ENCODE measurements at places on chromosomes 1 and 21.

- no peak for DNase-seq
Measured at GRCh38 chr1:31409946-31410858, 2.8 kb upstream of the SERINC2 start.

DNA sequence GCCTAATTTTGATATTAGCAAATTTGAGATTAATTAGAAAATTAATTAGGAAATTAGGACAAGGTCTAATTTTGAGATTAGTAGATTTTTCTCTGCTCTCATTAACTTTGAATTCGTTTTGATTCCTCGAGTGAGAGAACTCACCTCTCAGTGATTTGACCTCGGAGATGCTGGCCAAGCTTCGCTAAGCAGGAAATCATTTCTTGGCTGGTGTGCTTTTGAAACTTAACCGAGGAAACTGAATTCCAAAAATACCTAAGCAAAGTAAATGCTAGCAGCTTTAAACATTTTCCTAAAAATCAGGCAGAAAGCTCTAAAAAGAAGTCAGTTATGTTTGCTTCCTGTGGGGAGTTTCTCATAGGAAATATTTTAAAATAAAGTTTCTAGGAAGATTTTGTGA lies 34.9 kb downstream of the CDC14A start:
- peak; percentile 14 for DNase-seq

DNA sequence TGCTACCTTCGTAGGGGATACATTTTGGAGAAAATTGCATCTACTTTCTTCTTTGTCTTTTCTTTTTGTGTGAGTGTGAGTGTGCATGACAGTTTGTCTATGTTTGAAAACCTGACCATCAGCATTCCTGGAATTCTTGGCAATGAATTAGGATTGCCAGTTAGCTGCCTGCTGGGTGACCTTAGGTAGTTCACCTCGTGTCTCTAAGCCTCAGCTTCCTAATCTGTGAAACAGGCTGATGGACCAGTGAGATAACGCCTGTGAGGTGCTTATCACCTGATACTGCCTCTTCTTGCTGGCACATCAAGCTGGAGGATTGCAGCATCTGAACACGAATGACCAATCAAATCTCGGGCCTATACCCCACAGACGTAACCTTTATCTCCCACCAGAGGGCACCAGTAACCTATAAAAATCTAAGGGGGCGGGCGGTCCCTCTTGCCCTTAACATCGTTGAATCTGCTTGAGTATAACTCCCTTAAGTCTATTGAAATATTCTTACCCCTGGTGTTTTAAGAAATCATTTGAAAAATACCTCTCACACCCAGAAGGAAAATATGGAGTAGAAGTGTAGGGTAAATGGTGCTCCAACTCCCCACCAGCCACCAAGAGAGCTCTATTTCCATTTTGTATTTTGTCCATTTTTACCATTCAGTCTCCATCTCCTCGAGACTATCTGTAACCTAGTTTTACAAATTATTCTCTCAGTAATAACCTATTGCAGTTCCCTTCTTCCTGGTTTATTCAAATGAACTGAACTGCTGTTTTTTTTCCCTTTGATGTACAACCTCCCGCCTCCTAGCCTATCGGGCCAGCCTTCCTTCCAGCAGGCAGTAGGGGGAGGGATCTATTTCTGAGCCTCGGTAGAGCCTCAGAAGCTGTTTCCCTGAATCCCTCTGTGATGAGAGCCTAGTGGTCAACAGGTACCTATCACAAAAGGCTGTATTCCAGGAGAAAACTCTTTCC lies 49.7 kb downstream of the MDM4 start:
- no peak for DNase-seq

- DNase-seq = no peak
Measured at GRCh38 chr1:119679223-119679622, 31.2 kb upstream of the ZNF697 start.

DNA sequence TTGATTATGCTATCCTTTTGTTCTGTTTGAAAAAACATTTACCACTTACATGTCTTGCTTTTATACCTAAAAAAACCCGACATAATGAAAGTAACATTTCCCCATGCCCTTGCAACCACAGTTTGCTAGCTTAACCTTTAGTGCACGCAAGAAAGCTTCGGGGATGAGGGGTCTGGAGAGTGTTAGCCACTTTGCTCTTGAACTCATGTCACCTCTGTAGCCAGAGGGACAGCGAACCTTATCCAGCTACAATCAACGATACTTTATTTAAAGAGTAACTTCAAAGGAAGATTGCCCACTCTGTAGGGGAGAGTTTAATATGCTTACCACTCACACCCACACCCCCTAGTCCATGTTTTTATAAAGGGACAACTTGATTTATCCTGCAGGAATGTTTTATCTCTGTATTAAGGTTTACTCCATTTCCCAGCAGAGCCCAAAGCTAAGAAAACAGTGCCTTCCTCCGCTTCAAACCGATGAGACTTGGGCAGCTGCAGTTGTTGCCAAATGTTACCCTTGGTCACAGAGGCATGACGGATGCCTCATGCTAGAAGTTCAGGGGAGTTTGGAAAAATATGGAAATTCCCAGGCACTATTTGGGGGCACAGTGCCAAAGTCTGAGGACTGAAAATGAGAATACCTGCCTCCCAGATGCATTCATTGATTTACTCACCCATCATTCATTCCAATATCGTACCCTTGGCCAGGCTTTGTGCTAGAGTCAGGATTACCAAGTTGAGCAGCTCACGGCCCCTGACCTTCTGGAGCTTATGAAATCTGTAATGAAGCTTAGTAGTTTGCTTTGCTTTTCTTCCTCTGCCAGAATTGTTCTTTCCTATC lies 61.4 kb upstream of the VCAM1 start:
- DNase-seq = no peak

- DNase-seq = no peak
Measured at GRCh38 chr1:235411489-235412486, 44.6 kb downstream of the TBCE start.

DNA sequence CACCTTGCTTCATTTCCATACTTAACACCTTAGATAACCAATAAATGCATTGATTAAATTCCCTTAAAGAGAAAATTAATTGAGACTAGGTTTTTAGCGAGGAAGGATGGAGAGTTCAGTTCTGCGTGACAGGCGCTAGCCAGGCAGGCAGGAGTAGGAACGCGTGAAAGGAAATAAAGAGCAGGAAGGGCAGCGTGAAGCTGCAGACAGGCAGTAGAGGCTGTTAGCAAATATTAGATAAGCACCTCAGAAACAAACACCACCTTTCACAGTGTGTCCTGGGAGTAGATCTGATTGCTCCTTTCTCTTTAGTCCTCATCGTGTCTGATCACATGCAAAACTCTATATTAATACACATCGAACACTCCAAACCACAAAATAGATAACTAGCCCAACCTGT lies 282.7 kb upstream of the ADGRL2 start:
- DNase-seq = no peak

- peak; percentile 2 for DNase-seq
Measured at GRCh38 chr1:169676001-169676400, 35.4 kb downstream of the SELL start.

DNA sequence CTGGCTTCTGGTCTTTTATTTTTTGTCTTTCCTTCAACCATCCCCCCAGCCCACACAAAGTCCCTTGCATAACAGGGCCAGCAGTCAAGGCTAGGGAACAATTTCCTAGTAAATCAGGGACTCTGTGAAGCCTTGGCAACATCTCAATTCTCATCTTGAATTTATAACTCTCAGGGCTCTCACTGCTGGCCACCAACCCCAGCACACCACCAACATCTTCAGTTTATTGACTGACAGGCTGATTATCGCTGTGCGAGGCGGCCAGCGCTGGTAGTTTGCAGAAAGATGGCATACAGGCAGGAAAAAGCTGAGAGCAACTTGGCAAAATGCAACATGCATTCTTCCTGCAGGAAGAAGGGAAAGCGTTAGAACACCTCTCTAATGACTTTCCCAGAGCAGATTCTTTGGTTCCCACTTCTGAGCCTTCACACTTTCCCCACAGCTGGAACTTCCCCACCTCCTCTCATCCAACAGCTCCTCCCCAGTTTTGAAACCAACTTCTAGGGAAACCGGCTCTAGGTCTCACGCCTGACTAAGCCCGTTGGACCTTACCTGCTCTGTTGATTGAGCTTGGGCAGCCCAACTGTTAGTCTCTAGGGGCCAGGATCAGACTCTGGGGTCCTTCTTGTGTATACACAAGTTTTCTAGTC lies 26.3 kb upstream of the CSF1 start:
- DNase-seq = no peak

DNA sequence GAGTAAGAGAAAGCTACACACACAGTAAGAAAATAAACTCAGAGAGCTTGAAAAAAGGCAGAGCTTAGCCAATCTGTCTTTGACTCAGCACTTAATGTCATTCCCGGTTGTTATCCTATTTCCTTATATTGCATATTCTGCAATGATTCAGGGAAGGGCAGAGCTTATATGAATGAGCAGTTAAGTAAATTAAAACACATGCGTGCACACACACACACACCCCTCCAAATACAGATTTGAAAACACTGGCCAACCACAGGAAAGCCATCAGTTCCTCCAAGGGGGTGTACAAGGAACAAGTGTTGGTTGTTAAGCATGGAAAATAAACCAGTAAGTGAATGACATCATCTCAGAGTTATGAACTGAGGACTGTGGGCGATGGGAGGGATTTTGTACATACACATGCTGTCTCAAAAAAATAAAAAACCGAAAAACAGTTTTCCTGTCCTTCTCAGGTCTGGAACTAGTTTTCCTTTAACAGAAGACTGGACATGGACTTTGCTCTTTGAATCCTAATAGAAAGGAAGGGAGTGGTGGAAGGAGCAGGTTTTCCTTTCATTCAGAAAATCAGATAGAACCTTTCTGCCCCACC lies 1.0 kb downstream of the IQGAP3 start:
- DNase-seq = peak; percentile 74

DNA sequence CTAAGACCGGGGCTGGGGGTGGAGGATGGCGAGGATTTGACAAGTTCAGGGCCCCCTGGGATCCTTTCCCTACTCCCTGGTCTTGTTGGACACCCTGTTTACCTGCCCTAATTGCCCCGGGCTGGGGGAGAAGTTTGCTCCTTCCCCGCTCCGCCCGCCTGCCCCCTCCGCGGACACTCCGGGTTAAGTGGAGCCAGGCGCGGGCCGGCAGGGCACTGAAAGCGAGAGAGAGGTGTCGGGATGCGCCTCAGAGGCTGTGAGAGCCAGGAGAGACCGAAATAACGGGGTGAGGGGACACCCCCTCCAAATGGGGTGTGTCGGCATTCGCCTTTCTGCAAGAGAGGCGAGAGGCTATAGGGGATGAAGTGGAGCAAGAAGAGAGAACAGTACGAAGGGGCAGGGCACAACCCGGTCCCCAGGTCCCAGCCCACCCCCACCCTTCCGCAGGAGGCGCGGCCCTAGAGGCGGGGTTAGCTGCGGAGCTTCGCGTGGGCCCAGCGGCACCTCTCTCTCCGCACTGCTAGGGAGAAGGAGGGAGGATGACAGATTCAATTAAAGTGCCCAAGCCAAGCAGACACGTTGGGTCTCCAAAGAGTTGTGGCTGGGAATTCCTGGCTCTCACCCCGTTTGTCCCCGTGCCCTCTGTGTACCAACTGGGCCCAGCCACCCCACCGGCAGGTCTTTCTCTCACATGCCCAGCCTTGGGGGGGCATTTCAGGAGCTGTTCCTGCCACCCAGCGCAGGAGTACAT lies 3.8 kb downstream of the EFNA3 start:
- no peak for DNase-seq

DNA sequence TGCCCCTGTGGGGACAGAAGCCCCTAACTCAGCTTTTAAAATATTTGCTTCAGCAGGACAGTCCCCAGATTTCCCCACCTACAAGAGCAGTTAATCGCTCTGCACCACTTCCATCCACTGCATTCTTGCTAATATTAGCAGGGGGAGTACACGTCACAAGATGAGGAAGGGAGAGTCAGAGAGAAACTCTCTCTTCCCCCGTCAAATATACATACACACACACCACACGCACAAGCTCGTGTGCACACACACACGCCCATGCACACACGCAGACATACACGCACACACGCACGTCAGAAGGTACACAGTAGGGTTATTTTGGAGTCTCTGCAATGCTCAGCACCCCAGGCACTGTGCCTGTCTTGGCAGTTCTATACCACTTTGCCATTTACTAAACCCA lies 2.1 kb downstream of the CLCA1 start:
- DNase-seq = no peak

DNA sequence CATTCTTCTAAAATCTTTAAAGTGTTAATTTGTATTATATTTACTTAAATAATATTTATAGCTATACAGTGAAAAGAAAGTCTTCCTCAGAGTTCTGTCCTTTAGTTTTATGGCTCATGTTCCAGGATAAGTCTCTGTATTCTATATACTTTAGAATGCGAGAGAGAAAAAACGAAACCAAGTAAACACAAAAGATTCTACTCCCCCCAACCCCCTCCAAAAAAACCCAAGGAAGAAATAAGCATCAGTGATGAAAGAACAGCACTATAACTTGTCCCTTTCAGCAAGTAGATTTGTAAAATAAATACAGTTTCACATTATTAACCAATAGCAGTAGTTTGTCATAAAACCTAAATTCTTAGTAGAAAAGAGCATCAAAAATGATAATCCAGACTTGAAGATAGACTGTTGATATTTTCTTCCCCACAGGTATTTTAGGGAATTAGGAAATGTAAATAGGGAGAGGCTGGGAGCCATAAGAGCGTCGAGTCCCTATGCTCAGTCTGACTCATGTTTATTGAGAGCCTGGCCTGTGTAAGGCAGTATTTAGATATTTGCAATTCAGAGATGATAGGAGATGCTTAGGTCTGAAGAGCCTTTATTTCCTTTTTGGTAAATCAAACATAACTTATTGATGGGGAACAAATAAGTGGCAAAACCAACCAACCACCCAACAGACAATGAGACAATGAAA lies 35.5 kb downstream of the CDC14A start:
- DNase-seq = no peak

- no peak for DNase-seq
Measured at GRCh38 chr1:232108598-232108997, 482.0 kb downstream of the DISC1 start.

DNA sequence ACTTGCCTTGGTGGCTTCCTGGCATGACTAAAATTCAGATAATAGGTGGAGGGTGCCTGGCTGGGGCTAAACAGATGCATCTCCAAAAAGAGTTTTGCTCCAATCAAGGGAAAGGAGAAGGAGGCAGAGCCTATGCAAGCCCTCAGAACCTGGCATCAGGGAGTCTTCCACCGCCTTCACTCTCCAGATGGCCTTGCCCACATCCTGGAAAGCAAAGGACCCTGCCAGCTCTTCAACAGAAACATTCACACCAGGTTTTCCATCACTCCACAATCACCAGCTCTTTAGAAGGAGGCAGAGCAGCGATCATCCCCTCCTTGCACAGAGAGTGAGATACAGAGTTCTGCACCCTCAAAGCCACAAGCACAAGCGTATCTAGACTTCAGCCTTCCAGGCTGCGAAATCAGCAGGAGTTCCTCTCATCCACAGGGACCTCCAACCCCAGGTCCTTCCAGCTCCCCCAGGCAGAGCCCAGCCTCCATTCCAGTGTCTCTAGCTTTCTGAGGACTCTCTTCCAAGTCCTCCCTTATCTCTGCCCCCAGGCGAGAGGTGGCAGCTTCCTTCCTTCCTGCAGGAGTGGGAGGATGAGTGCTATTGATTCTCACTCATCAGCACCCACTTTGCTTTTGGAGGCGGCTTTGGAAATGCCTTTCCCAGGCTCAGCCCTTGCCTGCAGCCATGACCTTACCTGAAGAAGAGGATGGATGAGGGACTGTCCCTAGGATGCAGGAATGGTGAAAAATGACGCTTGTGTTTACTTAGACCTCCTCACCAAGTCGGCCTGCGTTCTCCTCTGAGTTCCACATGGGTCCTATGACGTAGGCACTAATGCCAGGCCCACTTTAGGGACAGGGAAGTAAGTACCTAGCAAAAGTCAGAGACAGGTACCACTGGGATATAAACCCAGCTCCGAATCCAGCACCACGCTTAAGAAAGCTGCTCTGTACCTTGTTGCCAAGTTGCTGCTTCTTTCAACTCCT lies 75.4 kb downstream of the RIPK4 start:
- no peak for DNase-seq

GRCh38 chr21:45104560-45104959 lies 30.2 kb downstream of the ADARB1 start:
- DNase-seq = no peak

Measured in AG04449 (cell line).